ENCODE measurements at places on chromosomes 16 and 17.

DNA sequence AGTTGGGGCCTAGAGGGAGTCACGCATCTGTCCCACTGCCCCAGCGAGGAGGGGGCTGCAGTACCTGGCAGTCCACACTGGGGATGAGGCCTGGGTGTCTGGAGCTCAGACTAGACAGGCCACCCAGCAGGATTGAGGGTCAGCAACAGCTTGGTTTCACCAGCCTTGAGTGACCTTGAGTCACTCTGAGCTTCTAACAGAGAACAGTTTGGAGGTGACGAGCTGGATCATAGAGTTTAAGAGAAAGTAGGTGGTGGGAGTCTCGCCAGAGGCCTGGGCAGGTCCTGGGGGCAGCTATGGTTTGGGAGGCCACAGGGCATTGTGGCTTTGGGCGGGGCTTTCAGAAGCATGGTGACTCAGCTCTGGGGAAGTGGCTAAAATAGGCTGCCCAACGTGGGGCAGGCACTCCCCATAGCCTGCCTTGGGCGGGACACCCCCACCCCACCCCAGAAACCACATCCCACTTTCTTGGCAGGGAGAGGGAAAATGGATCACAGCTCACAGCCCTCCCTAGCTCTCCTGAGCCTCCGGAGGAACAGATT is 20.5 kb downstream of the CDC42EP4 start:
- DNase-seq = no peak

GRCh38 chr16:9546438-9546786 is 455.0 kb downstream of the HAPSTR1 start:
- no peak for DNase-seq

DNA sequence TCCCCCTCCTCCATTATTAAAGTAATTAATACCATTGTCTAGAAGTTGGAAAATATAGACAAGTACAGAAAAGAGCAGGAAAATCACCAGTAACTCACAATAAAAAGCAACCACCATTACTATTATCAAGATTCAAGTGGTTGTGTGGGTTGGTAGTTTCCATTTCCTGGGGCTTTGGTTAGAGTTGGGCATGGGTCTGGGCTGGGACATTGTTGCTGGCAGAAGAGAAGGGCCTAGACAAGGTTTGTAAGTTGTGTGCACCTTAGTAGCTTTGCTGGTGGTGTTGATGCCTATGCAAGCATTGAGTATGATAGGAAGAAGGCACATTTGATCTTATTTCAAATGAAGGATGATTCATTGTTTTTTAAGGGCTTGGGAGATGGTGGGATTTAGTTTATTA is 25.4 kb upstream of the NFATC3 start:
- no peak for DNase-seq

- no peak for DNase-seq
Observed at GRCh38 chr17:78049609-78050008, 78.9 kb downstream of the TMC6 start.

- no peak for DNase-seq
Observed at GRCh38 chr17:49588312-49588711, 12.6 kb downstream of the NXPH3 start.

DNA sequence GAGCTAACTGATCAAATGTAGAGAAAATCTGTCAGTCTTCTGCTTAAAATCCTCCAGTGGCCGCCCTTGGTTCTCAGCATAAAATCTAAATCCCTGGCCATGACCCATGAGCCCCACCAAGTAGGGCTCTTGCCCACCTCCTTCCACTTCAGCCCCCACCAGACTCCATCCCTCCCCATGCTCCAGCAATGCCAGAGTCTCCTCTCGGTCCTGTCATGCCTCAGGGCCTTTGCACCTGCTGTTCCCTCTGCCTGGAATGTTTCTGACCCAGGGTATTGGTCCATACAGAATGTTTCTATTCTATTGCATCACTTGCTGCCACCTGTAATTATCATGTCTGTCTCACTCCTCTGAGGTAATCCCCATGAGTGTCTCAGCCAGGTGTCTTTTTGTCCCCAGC is 22.4 kb downstream of the FA2H start:
- no peak for DNase-seq

DNA sequence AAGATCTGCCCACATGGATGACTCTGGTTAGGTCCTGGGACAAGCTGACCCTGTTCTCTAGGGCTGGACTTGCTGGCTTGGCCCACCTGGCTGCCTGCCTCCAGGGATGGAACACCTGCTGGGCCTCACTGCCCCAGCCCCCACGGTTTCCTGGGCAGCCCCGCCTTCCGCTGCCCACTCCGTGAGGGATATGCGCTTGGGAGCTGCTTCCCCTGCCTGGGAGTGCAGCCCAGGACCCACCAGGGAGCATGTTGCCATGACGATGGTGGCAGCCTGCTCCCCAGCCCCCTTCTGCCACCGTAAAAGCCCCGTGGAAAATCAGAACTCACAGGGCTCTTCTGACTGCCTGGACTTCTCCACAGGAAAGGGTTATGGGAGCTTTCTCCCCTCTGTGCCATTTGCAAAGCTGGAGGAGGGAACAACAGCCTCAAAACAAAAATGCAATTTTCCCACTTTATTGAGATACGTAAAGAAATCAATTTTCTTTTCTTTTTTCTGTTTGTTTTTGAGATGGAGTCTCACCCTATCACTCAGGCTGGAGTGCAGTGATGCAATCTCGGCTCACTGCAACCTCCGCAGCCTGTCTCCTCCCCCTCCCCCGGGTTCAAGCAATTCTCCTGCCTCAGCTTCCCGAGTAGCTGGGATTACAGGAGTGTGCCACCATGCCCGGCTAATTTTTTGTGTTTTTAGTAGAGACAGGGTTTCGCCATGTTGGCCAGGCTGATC is 18.0 kb upstream of the GAS7 start:
- no peak for DNase-seq

DNA sequence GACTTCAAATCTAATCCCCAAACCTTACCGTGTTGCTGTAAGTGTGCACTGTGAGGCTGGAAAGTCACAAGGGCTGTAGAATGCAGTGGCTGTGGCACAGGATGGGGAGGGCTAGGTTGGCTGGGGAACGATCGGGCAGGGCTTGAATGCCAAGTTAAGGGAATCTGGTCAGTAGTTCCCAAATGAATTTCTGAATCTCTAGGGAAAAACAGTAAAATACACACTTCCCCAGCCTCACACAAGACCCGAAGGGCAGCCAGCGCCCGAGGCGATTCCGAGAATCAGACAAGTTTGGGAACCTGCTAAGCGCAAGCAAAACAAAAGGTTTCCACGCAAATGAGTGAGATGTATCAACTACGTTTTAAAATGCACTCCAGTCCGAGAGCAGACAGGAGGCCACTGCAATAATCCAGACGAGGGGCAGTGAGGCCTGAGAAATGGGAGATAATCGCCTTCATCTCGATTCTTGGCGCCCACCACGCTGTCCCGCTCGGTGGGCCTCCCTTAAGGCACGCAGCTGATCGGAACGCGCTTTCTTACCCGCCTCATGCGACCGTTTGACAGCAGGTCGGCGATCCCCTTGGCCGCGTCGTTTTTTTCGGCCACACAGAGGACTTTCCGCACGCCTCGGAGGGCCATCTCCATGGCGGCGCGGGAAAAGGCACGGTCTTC is 599 bp downstream of the TOP3A start:
- DNase-seq = no peak

GRCh38 chr16:27703545-27703944 is 153.6 kb downstream of the KATNIP start:
- no peak for DNase-seq

DNA sequence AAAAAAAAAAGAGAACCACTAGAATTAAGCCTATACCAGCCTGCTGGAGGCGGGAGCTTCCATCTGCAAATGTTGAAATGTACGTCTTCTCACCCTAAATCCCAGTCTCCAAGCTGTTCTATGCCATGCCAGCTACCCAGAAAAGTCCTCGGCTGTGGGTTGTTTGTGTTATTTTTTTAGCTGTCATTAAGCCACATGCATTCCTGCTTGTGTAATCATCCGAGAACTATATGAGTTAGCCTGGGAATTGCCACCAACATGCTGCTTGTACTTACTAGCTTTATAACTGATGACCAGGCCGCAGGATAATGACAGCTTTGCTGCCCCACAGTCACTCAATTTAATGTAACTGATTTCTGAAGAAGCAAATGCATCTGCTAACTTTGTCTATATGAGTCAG is 313.9 kb upstream of the SALL1 start:
- no peak for DNase-seq

GRCh38 chr16:81482329-81483063 is 37.9 kb downstream of the CMIP start:
- no peak for DNase-seq

DNA sequence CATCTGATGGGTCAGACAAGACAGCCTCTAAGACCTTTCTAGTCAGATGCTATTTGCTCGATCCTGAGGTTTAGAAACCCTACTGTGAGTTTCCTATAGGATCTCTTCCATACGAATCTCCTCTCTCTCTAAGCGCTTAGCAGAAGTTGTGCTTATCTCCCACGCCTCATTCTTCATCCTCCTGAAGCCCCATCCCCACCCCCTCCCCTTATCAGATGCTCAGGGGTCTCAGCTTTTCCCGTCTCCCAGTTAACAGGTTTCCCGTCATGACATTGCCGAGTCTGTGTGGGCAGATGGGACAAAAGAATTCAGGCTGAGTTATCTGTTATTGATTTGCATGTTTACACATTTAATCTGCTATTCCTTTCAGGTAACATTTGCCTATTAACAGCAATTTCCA is 99.0 kb upstream of the PIRT start:
- no peak for DNase-seq

GRCh38 chr16:17271687-17272086 is 199.1 kb downstream of the XYLT1 start:
- DNase-seq = no peak

DNA sequence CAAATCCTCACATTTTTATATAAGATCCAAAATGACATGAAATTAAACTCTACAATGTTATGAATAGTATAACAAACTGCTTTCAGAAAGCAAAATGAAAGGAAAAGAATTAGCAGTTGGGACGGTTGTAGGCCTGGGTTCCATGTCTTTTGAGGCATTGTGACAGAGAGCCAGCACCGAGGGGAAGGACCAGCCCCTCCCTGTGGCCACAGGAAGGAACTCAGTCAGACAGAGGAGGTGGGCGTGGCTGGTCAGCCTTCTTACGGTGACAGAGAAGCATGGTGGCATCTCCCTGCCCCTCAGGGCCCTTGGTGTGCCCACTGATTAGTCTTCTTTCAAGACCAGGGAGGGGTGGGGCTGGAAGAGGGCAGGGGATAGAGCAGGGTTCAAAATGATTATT is 5.7 kb downstream of the ZNF319 start:
- DNase-seq = no peak

- DNase-seq = no peak
Observed at GRCh38 chr16:31147574-31147973, 2.3 kb downstream of the PRSS36 start.

DNA sequence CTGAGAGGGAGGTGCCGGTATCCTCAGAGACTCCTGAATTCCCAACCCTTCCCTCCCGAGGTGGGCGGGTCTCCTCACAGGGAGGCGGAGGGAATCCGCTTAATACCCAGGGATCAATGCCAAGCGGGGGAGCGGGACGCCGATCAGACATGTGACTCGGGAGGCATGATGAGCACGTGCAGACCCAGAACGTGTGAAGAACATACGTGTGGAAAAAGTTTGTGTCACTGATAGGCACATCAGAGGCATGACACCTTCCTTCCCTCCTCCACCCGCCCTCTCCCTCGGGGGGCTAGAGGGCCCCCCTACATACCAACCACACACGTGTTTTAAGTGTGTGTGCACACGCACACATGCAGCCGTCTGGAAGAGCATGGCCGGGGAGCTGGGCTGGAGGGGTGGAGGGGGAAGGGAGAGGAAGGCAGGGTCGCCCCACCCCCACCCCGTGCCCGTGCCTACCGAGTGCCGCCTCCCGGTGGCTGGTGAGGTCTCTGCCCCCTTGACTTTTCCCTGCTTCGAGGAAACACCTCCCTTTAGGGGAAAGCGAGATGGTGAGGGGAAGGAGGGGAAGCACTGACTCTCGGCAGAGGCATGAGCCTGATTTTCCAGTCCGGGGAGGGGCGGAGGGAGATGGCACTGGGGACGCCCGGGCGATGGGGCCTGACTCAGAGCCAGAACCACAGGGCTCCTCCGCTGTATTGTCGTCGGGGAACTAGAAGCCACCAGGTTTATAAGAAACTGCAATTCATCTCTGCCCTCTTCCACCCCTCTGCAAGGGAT is 12.1 kb upstream of the TBX21 start:
- peak; percentile 62 for DNase-seq

- DNase-seq = no peak
Observed at GRCh38 chr17:47238321-47239010, 15.2 kb upstream of the ITGB3 start.

GRCh38 chr16:82999711-83000110 is 372.9 kb downstream of the CDH13 start:
- no peak for DNase-seq

- DNase-seq = no peak
Observed at GRCh38 chr17:67212231-67212630, 32.8 kb downstream of the HELZ start.

DNA sequence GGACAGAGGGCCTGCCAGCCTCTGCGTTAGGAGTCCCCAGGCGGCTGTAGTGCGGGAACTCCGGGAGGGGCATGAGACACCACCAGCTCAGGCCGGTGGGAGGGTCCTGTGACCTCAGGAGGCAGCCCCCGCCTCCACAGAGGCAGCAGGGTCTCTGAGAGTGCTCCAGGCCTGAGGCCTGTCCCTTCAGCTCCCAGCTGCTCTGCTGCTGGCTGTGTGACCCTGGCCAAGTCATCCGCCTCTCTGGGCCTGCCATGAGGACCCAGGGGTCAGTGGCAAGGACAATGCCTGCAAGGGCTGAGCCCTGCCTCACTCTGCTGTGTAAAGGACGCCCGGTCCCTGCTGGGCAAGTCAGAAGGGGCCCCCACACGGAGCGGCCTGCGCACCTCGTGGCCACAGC is 27.1 kb upstream of the ZFPM1 start:
- no peak for DNase-seq

- DNase-seq = no peak
Observed at GRCh38 chr17:62840871-62841270, 32.8 kb upstream of the MARCHF10 start.

DNA sequence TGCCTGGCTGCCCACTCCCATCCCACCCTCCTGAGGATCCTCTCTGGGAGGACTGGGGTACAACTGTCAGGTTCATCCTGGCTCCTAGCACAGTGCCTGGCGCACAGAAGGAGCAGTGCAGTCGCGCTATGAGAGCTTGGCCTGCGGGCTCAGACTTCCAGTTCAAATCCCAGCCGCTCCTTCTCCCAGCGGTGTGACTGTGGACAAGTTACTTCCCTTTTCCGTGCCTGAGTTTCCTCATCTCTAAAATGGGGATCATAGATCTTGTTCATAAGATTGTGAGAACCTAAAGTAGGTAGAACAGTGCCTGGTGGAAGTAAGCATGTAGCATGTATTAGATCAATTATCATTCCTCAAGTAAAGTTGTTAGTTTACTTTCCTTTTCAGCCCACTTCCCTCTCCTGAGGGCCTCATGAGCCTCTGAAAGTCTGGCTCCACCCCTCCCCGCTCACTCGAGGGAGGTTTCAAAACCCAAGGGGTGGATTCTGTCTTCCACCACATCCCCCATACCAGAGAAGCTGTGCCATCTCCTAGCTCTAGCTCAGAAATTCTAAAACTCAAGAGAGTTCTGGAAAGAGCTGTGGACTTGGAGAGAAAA is 19.9 kb upstream of the COL1A1 start:
- DNase-seq = no peak
